ENCODE measurements at places on chromosomes 2 and 18.

DNA sequence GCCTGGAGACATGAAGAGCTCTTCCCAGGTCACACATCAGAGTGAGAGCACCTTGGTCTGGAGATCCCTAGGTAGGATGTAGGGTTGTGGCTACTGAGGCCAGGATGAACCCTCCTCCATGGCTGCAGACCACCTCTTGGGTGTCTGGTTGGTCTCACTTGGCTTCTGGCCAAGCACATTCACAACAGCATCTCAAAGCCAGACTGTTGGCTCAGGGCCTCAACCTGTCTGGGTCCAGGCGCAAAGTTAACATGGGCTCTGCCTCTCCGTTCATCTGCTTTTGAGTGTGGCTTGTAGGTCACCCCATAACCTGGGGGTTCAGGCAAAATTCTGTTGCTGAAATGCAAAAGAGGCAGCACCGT lies 40.1 kb downstream of the RHOB start:
- DNase-seq, result no peak

- DNase-seq, result peak; percentile 75
These were observed 185.0 kb upstream of the RASGRP3 start for GRCh38 chr2:33291278-33292013.

- DNase-seq, result no peak
These were observed 6.0 kb downstream of the COMMD1 start for GRCh38 chr2:61911510-61911909.

- no peak for DNase-seq
These were observed 305.7 kb upstream of the VRK2 start for GRCh38 chr2:57740891-57741290.

DNA sequence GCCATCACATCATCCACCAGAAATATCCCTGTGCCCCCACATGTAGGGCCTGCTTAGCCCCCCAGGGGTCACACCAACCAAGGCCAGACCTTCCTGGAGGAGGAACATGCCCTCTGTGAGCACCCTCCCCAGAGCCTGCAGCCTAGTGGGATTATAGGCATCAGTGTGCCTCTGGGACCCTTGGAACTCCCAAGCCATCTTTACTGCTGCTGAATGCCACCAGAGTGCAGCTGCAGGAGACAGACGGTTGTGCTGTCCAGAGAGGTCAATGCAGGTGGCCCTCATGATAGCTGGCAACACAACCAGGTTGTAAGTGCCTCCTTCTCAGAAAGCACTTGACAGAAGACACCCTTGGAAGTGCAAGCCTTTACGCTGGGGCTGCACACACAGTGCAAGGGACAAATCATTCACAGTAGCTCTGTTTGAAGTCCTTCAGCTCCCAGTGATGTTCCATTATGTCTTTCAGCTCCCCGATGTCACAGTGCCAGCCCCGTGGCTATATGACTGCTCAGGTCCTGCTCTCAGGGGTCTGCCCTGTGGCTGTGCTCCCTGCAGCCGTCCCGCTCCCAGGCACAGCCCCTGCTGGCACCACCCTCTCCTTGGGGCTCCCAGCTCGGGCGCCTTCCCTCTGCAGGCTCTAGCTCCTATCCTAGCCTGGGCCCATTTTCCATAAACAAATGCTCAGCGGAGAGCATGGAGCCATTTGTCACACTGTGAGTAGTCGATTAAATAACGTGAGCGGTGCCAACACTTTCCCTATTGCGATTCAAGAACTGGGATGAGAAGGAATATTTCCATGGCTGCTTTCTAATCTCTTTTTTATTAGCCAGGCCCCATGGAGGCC lies 65.1 kb downstream of the EDAR start:
- DNase-seq, result no peak

- no peak for DNase-seq
These were observed 42.0 kb downstream of the GORASP2 start for GRCh38 chr2:170971071-170971470.

DNA sequence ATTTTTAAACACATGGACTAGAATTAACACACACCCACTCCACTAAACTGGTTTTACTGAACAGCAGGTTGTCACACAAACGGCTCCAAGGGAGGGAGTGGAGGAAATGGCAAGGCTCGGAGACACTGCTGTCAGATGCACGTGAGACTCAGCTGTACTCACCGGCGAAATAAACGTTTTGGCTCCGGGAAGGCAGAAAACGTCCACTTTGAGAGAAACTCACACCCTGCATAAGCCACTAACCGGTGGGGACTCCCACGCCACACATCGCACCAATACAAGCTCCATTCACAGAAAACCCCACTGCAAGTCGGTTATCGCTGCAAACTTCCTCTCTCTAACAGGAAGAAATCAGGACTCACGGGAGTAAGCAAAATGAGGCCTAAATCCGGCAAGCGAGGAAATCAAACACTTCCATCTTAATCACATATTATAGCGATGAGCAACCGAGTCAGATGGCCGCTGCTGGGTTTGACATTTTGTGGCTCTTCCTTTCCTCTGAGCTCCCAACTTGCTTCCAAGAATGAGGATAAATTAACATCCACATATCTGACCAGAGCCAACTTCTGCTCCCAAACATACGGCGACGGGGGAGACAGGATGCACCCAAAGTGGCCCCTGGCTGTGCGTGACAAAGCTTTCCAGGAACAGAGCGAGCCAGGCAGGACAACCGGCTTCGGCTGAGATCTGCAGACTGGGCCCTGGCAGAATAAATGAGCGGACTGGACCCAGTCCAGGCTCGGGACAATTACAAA lies 63.5 kb downstream of the HDAC4 start:
- DNase-seq, result no peak

- no peak for DNase-seq
These were observed 68.4 kb upstream of the MSH2 start for GRCh38 chr2:47334356-47335136.

- DNase-seq, result no peak
These were observed 344.5 kb upstream of the TNP1 start for GRCh38 chr2:217204358-217204757.

DNA sequence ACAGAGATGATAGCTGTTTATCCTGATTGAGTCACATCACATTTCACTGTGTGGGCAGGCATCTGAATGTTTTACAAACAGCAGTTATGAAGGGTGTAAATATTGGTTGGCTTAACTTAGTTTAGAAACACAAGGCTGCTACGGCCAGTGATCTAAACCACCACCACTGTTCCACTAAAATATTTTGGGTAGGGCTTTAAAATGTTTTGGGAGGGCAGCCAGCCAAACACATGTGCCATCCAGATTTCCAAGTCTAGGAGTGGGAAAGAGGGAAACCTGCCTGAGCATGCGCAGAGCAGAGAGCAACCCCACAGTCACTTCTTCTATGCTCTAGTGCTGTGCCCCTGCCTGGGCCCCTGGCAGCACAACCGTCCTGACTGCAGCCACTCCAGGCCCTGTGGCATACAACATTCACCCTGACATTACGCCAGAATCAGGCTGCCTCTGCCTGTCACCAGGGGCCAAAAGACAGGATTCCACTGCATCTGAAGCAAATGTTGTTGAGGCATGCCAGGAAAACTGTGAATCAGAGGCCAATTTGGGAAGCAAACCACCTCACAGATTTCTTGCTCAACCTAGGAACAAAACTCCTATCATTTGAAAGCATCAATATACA lies 74.8 kb upstream of the COL5A2 start:
- no peak for DNase-seq

DNA sequence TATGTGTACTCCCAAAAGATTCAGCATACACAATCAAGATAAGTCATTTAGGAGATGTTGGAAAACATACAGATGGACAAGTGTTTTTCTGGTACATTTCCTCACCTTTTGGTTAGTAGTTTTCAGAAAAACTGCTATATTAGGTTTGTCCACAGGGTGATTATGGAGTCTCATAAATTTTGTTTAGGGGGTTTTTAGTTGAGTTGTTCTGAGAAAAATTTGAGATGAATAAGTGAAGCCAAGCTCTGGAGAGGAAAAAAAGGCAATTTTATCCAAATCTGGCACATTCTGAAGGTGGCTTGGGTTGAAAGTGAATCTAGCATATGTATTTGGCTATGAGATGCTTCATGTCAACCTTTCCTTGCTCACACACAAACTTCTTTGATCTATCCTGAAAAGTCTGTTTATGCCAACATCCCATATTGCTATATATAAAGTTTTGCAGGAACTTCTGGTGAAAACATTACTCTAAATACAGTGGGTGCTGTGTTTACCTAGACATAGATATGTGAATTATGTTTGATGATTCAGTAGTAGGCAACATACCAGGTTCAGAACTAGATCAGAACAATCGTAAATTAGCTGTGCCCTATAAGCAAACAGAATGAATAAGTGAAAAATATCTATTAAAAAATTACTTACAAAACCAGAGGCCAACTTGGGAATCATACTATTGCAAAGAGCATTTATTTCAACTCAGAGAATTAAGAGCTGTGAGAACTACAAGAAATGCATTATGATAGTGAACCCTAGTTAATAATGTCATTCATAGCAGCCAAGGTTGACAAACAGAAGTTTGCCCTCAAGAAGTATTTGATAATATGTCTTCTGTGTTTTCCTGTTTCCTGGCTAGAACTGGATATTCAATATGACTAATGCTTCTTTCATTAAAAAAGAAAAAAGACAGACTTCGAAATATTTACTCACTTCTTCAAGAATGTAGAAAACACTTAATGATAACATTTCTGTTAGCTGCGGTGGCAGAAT lies 552.0 kb downstream of the IRS1 start:
- DNase-seq, result no peak

DNA sequence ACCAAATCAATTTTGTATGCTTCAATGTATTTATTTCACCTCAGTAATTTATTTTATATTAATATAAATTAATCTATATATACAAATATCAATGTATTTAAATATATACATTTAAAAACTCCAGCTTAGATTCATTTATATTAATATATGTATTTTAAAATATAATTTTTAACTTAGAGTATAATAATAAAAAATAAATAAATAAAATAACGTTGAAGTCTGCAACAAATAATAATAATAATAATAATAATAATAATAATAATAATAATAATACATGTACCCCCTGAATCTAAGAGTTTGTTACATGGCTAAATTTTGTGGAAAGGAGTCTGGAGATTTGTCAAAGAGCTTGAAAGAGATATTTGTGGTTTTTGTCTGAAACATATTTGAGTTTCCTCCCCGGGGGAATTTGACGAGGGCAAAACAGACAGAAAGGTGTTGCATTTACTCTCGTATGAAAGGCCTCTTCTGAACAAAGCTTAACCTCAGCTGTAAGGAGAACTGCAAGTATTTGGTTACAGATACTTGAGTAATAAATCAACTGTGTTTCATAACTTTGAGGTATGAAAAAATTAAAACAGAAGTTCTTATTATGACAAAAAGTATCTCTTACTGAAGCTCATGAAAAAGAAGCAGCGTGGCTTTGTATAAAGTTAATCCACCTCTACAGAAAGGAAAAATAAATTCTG lies 93.4 kb downstream of the CDH19 start:
- DNase-seq, result no peak

DNA sequence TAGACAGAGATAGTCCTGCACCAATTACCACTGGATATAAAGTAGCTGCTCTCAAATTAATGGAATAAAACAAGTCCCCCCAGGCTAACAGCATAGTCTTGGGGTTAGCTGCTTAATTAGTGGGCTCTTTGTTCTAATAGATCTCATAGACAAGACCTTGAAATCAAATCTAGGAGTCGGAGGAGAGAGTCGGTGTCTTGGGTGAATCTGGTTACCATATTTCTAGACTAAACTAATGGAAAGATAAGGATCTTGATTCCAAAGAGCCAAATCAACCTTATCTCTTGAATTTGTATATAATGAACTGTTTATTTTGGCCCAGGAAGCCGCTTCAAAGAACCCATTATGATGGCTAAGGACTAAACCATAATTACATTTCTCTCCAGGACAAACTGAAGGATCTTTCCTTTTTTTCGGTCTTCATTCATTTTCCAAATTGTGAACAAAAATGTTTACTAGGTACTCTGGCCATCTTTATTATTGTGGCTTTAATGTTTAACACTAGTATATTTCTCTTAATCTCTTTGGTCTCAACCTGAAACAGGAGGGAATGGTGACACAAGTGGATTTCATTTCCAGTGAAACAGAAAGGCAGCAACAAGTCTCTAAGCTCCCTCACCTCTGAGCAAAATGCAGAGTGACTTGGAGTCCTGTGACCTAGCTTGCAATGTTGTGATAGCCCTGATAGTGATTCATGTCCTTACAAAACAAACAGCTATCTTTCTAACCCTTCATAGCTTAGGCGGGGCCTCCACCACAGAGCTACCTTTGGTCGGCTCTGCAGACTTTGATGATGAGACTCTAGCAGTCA lies 137.9 kb upstream of the PARD3B start:
- peak; percentile 10 for DNase-seq

DNA sequence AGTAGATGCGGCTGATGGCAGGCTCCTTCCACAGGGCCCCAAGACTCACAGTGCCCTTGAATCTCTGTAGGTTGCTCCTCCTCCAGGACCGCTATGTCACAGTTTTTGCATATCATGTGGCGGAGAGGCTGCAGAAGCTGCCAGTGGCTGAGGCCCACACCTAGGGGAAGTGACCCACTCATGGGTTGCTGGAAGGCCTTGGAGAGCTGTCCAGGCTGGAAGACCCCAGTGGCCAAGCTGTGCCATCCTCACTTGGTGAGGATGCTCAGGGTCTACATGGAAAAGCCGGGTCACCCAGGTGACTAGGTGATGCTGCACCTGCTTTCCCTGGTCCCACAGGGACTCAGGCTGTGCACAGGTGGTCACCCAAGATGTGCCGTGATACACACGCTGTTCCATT lies 90.6 kb downstream of the SEPTIN10 start:
- DNase-seq, result no peak

- no peak for DNase-seq
These were observed 20.6 kb upstream of the ANKRD62 start for GRCh38 chr18:12072996-12073395.

GRCh38 chr18:27861539-27861938 lies 315.4 kb downstream of the CDH2 start:
- no peak for DNase-seq

GRCh38 chr2:218396688-218397462 lies 2.8 kb upstream of the CTDSP1 start:
- DNase-seq, result no peak

- DNase-seq, result no peak
These were observed 119.1 kb downstream of the LRATD1 start for GRCh38 chr2:14751581-14751980.

- no peak for DNase-seq
These were observed 71.4 kb downstream of the GALR1 start for GRCh38 chr18:77320971-77321559.

DNA sequence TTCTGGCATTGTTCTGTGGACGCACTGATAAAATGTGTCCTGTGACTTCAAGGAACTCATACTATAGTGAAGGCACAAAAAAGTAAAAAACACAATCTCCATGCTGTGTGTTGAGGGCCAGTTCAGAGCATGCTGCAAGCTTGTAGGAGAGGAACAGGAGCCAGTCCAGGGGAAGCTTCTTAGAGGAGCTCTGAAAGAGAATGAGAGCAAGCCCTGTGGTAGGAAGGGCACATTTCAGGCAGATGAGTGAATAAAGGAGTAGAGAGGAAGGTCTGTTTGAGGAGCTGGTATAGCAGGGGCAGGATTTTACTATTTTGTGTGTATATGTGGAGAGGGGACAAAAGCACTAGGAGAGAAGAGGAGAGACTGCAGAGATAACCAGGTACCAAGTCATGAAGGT lies 478.3 kb downstream of the ZEB2 start:
- no peak for DNase-seq

- no peak for DNase-seq
These were observed 326.9 kb upstream of the SMIM21 start for GRCh38 chr18:75754433-75754832.

- no peak for DNase-seq
These were observed 73.7 kb upstream of the SLC1A4 start for GRCh38 chr2:64915510-64915900.
